GM23338 (cell line): ENCODE measurements at places on chromosomes 3 and 15. TPM values are rescaled to one million over a fixed set of nuclear protein-coding genes. Genes with fewer than 3 reads are reported as not detected.

DNAJA4 gene
- polyA plus RNA-seq = 5.0 and 5.4 TPM in 2 replicates

RTP4 gene
- not detected in 2 replicates for polyA plus RNA-seq

LMOD3 gene
- 0.06 TPM in 1 of 2 replicates, not detected in the other for polyA plus RNA-seq

ANKRD63 gene
- polyA plus RNA-seq = not detected in 2 replicates

DNA sequence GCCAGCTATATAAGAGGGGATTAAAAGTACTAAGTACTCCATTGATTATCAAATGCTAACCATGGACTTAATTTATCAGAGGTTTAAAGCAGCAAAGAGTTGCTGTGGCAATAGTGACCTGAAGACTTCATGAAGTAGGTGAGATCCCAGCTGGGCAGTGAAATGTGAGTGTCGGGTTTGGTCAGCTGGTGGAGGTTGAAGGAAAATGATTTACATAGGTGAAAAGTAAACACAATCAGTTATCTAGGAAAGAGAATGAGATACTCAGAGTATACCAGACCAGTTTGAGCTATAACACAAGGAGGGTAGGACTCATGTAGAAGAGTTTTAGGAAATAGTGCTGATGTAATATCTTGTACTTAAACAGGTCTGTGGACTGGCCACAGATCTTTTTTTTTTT lies 16.5 kb upstream of the FBXO22 start:
- DNase-seq = no peak

- DNase-seq = no peak
Observed at GRCh38 chr15:76979996-76980520, 14.9 kb upstream of the PSTPIP1 start.
